ENCODE measurements at places on chromosomes 4 and X. TPM values are rescaled to one million over a fixed set of nuclear protein-coding genes. Genes with fewer than 3 reads are reported as not detected.

Gene TAF7L
- not detected for total RNA-seq

Gene SHROOM2
- total RNA-seq, result not detected

Gene DUSP21
- total RNA-seq, result not detected

Gene GATA1
- total RNA-seq, result not detected

Gene CSN1S1
- not detected for total RNA-seq

Gene MAGEE2
- not detected for total RNA-seq

Gene PNMA6A
- total RNA-seq, result 0.68 TPM

Gene FAAH2
- 1.7 TPM for total RNA-seq

Gene CT45A1
- not detected for total RNA-seq

Gene NOX1
- total RNA-seq, result not detected

Gene SMPX
- total RNA-seq, result not detected

Gene COX7B2
- not detected for total RNA-seq

Gene FOXO4
- total RNA-seq, result 16.8 TPM

Gene SORBS2
- total RNA-seq, result not detected

Gene PAK3
- 0.33 TPM for total RNA-seq

Gene HSFX4
- not detected for total RNA-seq

Gene PARM1
- 0.08 TPM for total RNA-seq

Gene MAGEB17
- total RNA-seq, result not detected

Gene INTU
- not detected for total RNA-seq

Gene RNF150
- total RNA-seq, result not detected

Gene ANXA5
- 161 TPM for total RNA-seq

Gene TNIP2
- 36.4 TPM for total RNA-seq

Gene TAPT1
- total RNA-seq, result 48.1 TPM

Gene ADH1B
- not detected for total RNA-seq
